Lung (tissue), 17 donors: ENCODE measurements at places on chromosomes 6 and 20. TPM values are rescaled to one million over a fixed set of nuclear protein-coding genes. Genes with fewer than 3 reads are reported as not detected.

DNA sequence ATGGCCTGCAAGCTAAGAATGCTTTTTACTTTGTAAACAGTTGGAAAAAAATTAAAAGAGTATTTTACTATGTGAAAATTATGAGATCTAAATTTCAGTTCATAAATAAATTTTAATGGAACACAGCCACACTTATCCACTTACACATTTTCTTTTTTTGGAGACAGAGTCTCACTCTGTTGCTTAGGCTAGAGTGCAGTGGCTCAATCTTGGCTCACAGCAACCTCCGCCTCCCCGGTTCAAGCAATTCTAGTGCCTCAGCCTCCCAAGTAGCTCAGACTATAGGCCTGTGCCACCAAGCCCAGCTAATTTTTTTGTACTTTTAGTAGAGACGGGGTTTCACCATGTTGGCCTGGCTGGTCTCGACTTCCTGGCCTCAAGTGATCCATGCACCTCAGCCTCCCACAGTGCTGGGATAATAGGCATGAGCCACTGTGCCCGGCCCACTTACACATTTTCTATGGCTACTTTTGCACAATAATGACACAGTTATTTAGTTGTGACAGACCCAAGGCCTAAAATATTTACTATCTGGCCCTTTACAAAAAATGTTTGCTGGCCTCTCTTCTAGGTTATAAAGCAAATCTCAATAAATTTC lies 109.6 kb downstream of the INSM1 start:
- DNase-seq = no peak

Gene RAET1L
- not detected for total RNA-seq

DNA sequence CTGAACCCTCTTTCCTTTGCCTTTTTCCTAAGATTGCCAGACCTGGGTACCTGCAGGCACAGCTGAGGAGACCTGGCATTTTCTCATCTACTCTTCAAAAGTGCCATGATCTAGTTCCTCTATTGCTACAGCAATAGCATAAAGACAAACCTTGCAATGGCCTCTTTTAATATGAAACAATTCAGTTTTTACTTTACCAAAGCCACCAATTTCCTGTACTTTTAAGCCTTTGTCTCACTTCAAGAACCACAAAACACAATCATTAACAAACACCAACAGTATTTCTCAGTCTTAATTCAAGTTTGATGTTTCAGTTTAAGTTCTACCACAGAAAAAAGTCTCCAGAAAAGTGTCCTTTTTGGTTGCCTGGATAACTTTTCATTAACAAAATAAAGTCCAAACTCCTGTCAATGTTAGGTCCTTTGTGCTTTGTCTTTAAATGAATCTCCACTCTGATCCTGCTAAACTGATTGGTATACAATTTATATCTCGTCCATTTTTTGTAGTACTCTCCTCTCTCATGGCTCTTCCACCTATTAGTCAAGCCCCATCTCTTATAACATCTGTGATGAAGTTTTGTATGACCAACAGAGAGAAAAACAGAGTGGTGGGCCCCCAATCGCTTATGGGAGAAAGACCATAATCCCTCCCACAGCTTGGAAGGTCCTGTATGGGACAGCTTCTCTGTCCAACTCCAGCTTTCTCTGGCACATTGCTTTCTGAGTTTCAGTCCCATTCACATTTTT lies 50.5 kb upstream of the THEMIS start:
- no peak for DNase-seq

Gene CDSN
- not detected for total RNA-seq

Gene SLC35B2
- 44.4 TPM for total RNA-seq
